Adipose tissue (tissue), 3 donors: ENCODE measurements at places on chromosomes 1 and 21. TPM values are rescaled to one million over a fixed set of nuclear protein-coding genes. Genes with fewer than 3 reads are reported as not detected.

MAP1LC3C gene
- 19.1 TPM for polyA plus RNA-seq

OR2L3 gene
- not detected for polyA plus RNA-seq

TP73 gene
- 0.24 TPM for polyA plus RNA-seq

AIM2 gene
- 0.39 TPM for polyA plus RNA-seq

SPATA21 gene
- polyA plus RNA-seq, result 0.11 TPM

UBXN10 gene
- polyA plus RNA-seq, result 0.34 TPM
